NCI-H1092 treated with DMSO at 0.1 percent for 48 hours (cell line): ENCODE measurements at places on chromosomes 2 and 18.

- no peak for DNase-seq
Measured at GRCh38 chr2:129229830-129230441, 749.5 kb upstream of the RAB6C start.

DNA sequence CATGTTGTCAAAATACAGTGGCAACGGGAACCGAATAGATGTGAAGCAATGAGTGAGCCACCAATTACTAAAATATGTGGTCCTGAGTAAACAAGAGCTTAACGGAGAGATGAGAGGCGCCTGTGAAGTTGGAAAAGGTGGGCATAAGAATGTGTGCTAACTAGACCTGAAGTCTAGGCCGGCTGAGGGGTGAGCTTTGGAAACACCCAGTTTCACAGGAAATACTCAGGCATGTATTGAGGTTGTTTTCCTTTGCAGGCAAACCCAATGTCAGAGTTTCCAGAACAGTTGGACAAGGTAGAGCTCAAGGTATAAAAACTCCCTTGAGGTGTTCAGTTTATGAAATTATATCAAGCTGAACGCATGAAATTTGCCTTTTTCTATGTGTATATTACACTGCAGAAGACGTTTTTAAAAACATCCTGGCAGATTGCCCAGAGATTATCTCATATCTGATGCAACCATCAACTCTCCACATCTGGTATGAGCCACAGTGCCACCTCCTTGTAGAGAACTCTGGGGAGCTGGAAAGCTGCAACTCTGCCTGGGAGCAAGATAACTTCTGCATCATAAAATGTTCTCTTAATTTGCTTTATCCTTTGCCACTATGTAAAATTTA is 3.9 kb upstream of the WDSUB1 start:
- peak; percentile 7 for DNase-seq

DNA sequence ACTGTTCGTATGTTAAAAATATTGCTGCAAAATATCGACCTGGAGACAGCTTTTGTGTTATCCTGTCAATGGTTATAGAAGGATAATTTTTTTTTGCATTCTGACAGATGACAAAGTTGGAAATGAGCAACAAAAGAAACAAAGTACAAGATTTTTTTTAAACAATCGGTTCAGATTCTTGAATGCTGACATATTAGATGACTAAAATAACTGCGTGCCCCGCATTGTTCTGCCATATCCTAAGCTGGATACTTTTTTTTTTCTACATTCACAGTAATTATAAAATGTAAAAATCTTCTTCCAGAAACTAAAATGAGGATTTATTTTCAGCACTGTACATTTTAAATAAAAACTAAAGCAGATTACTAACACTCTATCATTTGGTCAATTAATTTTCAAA is 67.1 kb downstream of the ABCG8 start:
- DNase-seq, result no peak

DNA sequence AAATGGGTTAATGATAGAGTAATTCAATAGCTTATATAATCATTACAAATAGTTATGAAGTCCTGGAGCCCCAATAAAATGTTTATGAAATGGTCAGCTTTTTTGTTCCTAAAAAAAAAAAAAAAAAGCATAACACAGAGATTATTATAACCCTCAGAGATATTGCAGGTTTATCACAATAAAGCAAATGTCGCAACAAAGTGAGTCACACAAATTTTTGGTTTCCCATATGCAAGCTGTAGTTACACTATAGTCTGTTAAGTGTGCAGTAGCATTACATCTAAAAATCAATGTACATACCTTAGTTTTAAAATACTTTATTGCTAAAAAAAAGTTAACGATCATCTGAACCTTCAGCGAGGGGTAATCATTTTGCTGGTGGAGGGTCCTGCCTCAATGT is 20.0 kb downstream of the WDFY1 start:
- DNase-seq, result no peak

- no peak for DNase-seq
Measured at GRCh38 chr2:2901384-2902345, 476.0 kb downstream of the EIPR1 start.

DNA sequence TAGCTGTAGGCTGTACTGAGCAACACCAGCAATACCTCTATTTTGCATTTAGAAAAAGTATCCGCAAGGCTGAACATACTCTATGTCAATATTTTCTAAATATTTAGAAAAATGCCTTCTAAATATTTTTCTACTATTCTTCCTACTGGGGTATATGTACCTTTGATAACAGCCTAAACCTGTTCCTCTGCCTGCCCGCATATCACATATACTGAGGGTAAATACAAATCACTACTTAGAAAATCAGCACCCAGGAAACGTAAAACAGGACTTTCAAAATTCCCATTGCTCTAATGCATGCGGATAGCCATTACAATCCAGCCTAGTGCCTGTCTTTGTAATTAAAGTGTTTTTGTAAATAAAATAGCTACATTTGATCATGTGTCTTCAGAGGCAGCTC is 56.1 kb downstream of the NCKAP5 start:
- no peak for DNase-seq

DNA sequence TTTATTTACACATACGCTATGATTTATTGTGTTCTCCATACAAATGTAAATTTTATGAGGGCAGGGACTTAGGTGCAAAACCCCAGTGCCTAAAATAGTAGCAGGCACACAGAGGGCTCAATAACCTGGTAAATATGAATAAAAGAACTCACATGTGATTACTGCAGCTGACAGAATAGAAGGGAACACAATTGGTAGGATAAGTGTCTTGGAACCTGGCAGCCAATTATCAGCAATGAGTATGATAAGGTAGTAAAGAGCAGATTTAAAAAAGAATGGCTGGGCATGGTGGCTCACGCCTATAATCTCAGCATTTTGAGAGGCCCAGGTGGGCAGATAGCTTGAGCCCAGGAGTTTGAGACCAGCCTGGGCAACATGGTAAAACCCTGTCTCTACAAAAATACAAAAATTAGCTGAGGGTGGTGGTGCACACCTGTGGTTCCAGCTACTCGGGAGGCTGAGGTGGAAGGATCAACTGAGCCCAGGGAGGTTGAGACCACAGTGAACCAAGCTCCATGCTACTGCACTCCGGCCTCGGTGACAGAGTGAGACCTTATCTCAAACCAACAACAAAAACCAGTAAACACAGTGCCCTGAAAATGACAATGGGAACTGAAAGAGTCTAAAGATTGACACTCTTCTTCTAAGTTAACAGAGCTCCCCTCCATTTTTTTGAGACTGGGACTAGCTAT is 9.9 kb downstream of the SNRPG start:
- DNase-seq, result no peak

DNA sequence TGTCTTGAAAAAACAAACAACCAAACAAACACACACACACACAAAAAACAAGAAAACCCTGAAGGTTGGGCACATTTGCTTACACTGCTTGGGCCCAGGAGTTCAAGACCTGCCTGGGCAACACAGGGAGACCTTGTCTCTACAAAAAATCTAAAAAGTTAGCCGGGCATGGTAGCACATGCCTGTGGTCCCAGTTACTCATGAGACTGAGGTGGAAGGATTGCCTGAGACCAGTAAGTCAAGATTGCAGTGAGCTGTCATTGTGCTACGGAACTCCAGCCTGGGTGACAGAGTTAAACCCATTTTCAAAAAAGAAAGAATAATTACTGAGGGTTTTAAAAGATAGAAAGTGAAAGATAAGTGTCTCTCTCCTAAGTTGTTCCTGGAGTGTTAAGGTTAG is 103.4 kb downstream of the MBD5 start:
- DNase-seq, result no peak

DNA sequence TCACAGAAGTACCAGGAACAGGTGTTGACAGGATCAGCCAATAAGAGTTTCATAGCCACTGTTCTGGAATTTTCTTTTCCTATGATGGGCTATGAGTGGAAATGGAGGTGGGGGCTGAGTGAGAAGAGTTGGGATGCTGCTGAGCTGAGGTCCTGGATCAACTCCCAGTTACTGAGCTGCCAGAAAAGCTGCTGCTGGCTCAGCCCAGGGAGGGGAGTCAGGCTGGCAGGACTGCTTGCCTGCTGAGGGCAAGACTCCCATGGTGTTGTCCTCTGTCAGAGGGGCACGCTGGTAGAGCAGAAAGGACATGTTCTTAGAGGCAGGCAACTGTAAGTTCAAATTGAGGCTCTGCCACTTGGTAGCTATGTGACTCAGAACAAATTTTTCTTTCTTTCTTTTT is 11.8 kb downstream of the TPGS2 start:
- no peak for DNase-seq

DNA sequence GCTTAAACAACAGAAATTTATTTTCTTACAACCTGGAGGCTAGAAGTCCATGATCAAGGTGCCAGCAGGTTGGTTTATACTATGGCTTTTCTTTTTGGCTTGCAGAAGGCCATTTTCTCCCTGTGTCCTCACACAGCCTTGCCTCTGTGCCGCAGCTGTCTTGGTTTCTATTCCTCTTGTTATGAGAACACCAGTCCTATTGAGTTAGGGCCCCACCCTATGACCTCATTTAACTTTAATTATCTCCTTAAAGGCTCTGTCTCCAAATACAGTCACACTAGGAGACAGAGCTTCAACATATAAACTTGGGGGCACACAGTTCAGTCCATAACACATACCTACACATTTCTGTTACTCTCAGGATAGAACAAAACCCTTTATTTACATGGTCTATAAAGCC is 17.3 kb upstream of the RHOB start:
- no peak for DNase-seq

DNA sequence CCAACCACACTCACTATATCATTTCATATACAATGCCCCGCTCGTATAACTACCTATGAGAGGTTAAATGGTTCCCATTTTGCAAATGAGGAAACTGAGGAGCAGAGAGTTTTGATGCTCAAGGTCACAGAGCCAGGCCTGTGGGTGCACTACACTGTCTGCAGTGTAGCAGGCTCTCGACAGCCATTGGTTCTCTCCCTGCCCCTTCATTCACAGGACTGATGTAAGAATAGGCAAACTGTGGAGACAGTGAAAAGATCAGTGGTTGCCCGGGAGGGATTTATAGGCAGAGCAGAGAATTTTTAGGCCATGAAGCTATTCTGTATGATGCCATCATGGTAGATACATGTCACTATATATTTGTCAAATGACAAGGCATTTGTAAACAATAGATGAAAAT is 39.0 kb upstream of the LBH start:
- DNase-seq, result no peak

DNA sequence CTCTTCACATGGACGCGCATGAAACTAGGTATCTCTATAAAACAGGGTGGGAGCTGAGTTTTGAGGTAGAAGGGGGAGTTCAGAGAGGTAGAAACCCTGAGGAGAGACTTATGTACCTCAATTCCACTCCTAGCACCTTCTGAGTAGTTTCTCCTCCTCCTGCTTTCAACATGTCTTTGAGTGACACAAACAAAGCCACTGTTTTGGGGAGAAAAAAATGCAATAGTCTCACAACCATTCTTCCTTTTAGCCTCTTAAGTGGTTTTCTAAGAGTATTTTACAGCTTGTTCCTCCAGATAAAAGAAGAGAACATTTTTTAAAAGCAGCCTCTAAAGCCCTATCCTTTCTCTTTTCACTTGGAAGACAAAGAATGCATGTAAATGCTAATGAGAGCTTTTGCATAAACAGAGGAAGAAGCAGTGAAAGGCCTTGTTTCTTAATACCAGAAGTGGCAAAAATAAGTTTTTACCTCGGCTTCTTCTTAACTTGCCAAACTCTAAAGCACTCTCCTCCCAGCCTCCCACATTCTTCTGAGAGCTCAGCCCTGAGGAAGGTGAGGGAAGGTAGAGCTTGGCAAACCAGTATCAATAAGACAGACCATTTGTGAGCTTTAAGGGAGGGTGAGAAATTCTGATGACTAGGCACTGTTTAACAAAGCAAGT is 1304.4 kb upstream of the ACVR2A start:
- no peak for DNase-seq

- peak; percentile 5 for DNase-seq
Measured at GRCh38 chr2:177161741-177162460, 50.7 kb upstream of the HNRNPA3 start.

GRCh38 chr2:138182250-138182936 is 218.1 kb downstream of the HNMT start:
- DNase-seq, result no peak

DNA sequence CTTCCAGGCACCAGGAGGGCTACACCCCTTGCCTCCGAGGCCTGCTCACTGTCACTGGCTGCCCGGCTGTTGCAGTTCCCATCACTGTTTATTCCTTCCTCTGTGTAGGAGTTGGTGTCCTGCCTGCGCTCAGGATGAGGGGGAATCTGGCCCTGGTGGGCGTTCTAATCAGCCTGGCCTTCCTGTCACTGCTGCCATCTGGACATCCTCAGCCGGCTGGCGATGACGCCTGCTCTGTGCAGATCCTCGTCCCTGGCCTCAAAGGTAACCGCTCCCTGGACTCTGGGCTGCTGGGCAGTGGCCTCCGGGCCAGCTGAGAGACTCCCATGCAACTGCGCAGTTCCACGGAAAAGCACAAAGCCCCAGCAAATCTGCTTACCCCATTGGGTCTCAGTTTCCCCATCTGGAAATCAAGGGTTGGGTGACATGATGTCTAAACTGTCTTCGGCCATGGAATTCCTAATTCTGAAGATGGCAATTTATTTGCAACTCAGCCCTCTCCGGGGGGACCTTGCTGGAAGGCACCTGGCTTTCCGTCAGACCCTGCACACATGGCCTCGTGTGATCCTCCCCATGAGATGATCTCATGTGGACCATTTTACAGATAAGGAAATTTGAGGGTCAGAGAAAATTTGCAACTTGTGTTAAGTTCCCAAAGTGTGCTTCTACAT is 9.4 kb downstream of the COLEC11 start:
- no peak for DNase-seq

GRCh38 chr18:68803356-68803755 is 5.5 kb downstream of the CCDC102B start:
- DNase-seq, result no peak

GRCh38 chr2:101082998-101083397 is 68.2 kb downstream of the TBC1D8 start:
- no peak for DNase-seq

DNA sequence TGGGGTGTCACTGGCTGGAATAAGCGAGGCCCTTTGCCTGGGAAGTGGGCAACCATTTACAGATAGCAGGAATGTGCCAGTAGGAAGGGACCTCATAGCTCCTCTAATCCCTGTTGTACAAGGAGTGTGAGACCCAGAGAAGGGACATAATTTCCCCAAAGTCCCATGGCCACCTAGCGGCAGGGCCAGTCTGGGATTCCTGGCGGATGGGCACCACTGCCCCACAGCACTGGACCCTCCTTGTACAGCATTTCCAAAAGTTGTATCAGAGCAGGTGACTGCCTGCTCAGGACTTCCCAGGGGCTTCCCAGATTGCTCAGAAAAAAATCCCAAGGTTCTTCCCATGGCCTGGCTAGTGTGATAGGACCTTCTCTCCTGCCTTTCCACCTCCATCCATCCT is 185.8 kb downstream of the GLI2 start:
- DNase-seq, result no peak

GRCh38 chr2:26615336-26615859 is 25.8 kb downstream of the CIB4 start:
- DNase-seq, result no peak

- no peak for DNase-seq
Measured at GRCh38 chr18:26763446-26764110, 101.9 kb downstream of the AQP4 start.

- no peak for DNase-seq
Measured at GRCh38 chr18:48676346-48676745, 137.5 kb downstream of the CTIF start.
